ENCODE measurements at places on chromosomes 4 and X.

- peak; percentile 48 for DNase-seq
Observed at GRCh38 chr4:152100379-152101201, 339.8 kb upstream of the GATB start.

- DNase-seq = no peak
Observed at GRCh38 chrX:152897222-152898131, at the start of gene ZNF185. Gene ZNF185, plus strand, starts transcription at chrX:152898067. Its CDS starts 16,423 bp downstream, at chrX:152914490.

- no peak for DNase-seq
Observed at GRCh38 chrX:106457802-106458201, 154.0 kb upstream of the RADX start.

DNA sequence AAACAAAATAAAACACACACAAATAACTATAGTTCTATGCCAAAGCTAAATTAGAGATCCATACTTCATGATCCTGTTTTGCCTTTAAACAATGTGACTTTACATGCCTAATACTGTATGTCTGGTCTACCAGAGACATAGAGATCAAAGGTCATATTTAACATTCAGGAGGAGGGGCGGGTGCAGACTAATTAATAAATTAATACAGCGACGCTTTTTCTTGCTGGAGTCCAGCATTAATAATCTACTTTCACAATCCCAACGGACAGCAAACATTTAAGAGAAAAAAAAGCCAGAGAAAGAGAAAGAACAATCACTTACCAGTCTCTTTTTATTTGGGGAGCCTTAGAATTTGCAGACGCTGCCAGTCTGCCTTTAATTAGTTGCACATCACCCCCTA lies 509 bp downstream of the CXXC4 start:
- no peak for DNase-seq

DNA sequence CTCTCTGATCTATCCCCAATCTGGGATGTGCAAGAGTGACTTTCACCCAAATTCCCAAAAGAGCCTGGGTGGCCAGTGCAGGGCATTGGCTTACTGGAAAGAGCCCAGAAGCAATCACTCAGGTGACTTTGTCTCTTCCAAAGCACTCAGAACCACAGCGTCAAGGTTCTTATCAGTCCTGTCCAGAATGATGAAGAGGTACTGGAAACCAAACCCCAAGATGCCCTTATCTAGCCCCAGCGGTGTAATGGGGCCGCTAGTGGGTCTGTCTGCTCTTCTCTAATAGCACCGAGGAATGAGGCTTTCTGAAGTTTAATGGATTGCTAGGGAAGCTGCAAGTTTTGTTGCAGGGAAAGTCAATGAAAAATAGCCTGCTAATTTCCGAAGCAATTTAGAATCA lies 21.6 kb downstream of the CLNK start:
- no peak for DNase-seq

GRCh38 chr4:124804584-124804983 lies 92.1 kb upstream of the ANKRD50 start:
- no peak for DNase-seq

GRCh38 chr4:145423017-145423708 lies 58.5 kb upstream of the SMAD1 start:
- DNase-seq = no peak

DNA sequence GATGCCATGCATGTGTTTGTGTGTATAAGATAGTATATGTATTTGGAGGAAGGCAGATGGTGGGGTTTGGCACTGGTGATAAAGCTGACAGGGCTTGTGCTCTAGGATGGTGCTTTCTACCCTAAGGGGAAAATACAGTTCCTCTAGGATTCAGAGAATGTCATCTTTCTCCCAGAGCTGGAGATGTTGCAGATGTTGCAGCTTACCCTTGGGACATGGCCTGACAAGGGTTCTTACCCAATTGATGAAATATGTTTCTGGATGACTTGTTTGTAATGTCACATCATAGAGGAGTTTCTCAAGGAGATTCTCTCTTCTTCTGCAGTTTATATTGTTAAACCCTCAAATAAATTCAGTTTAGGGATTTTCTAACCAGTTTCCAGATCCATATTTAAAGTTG lies 52.5 kb upstream of the PITX2 start:
- no peak for DNase-seq

GRCh38 chrX:25968920-25969319 lies 169.2 kb upstream of the MAGEB18 start:
- no peak for DNase-seq

- DNase-seq = no peak
Observed at GRCh38 chr4:48149827-48150370, 15.8 kb upstream of the TXK start.

DNA sequence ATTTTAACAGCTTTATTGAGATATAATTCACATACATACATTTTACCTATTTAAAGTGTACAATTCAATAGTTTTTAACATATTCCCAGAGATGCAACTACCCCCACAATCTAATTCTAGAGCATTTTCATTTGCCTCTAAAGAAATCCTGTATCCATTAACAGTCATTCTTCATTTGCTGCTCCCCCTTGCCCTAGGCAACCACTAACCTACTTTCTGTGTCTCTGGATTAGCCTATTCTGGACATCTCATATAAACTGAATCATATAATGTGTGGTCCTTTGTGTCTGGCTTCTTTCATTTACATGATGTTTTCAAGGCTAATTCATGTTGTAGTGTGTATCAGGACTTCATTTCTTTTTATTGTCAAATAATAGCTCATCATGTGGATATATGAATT lies 105.1 kb upstream of the GRPR start:
- DNase-seq = no peak

DNA sequence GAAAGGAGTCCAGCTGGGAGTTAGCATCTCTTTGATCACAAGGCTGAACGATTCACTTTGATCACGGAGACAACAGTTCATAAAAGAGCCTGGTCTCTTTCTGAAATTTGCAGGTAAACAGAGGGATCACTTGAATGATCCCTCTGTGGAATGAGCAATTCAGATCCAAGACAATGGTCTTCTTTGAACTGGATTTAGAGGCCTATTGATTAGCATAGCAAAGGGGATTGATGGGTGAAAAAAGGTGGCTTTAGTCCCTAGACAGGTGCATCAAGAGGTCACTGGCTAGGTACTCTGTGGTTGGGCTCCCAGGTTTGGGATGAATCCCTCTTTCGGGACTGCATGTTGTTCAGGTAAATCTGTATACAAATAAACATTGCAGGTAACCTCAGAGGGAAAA lies 223.8 kb upstream of the TAPT1 start:
- no peak for DNase-seq

GRCh38 chr4:53267026-53267425 lies 98.8 kb downstream of the SCFD2 start:
- DNase-seq = no peak

DNA sequence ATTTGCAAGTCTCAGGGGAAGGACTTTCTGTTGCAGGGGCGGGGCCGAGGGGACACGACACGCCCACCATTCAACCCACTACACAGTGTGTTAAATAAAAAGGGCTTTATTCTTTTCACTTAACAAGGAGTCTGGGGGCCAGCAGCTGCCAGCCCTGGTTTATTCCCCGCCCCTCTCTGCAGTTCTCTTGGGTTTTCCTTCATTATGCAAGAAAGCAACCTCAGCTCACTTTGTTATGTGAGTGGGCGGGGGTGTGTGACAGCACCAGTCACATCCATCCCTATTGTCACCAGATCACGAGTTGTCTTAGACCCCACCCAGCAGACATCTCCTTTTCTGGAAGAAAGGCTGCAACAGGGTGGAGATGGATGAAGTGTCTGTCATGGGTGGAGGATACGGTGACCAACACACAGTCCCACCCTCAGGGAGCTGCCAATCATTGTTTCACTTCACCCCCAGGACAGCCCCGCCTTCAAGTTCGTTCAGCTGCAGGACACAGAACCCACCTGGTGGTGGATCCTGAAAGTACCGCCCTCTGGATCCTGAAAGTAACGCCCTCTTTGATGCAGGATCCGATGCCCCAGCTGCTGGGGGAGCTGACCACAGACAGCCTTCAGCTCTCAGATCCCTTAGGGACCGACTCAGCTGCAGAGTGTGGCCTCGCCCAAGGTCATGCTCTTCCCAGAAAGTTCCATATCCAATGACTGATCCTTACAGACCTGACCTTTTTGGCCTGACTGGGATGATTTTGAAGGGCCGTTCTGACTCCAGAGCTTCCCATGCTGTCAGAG lies 79.6 kb downstream of the SMIM20 start:
- DNase-seq = no peak

- DNase-seq = peak; percentile 42
Observed at GRCh38 chrX:79270401-79270800, 96.7 kb downstream of the ITM2A start.

DNA sequence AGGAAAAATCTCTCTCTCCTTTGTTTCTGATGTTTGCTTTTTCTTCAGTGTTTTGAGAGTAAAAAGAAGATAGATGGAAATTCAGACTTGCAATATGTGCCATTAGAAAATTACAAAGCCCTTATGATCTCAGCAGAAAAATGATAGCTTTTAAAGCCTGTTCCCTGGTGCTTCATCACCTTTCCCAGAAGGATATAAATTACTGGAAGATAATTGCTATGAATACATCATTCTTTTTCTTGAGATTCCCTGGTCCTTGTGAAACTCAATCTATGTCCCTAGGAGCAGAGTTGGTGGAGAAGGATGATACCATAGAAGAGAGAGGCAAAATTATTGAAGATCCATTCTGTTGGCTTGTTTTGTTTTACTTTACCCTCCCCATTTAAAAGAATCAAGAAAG lies 86.5 kb downstream of the GLRA3 start:
- DNase-seq = no peak

- no peak for DNase-seq
Observed at GRCh38 chr4:14769993-14770392, 232.3 kb upstream of the CPEB2 start.

- no peak for DNase-seq
Observed at GRCh38 chr4:7524064-7524682, 89.4 kb upstream of the PSAPL1 start.

DNA sequence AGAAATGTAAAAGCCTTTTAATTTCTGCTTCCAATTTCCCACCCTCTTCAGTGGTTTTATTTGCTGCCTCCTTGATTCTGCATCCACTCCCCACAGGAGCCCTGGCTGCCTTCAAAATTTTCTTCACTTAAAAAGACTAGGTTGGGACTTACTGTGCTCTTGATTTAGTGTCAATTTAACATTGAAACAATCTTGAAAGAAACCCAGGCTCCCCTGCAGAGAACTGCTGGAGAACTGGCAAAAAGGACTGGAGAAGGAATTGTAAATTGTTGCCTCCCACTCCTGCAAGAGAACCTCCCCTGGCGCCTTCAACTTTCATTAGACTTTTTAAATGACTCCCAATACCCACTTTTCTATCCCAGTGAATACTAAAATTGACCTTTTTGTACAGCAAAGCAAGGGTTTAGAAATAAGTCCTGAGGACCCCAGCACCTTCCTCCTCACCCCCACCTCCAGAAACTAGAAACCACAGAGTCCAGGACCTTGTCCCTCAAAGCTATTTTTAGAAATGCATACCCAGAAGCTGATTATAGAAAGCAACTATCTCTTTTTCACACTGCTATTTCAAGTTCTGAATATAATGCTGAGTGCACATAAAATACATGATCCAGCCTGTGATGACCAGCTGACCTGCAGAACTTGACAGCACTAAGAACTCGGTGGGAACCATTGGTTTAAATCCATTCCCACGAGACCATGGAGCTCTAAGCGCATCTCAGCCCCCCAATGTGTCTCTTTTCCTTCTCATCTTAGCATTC lies 155.5 kb downstream of the INPP4B start:
- no peak for DNase-seq

DNA sequence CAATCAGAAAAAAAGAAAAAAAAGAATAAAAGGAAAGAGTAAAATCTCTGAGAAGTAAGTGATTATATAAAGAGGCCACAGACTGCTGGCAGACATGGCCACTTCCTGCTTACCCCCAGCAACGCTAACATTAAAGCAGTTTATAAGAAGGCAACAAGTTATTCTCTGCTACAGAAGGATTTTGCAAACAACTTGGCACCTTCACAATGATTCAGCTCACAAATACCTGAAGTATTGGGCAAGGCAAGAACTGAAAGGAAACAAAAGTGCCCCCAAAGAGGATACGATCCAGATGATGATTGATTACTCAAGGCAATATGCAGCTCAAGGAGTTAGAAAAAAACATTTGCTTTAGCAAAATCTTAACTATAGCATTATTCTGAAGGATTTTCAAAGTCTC lies 718.8 kb downstream of the KLHL13 start:
- no peak for DNase-seq

DNA sequence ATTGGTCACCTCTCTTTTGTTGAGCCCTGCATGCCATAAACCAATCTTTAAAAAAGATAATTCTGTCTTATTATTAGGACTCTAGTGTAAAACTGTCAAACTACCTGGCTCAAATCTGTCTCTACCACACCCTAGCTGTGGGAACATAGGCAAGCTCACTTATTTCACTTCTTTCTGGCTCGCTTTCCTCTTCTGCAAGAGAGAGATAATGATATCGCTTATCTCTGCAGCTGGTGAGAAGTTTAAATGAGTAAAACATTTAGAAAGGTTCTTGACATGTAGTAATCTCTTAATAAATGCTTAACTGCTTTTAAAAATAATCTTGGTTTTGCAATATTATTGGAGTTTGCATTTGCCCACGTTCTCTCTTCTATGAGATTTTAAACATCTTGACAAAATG lies 1109.2 kb downstream of the RAPGEF2 start:
- DNase-seq = no peak

DNA sequence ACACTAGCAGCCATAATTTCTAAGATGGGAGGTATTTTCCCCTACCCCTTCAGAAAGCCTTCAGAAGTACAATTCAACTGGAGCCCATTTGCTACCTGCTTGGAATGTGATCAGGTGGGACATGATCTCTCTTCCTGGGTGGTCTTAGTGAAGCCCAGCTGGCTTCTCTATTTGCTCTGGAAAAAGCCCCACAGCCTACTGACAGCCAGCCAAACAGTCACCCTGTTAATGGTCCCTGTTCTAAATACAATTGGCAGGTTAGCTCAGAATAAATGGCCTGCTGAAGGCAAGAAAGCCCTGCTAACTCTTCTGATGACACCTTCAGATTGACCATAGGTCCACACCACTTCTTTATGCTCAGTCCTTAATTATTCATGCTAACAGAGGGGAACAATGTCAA lies 39.9 kb downstream of the HS6ST2 start:
- no peak for DNase-seq

All from stimulated activated CD8-positive, alpha-beta memory T cell treated with anti-CD3 and anti-CD28 coated beads, Interleukin-15, amount 100 ng/mL, for 1 hour (primary cell).